Kidney (tissue), 22 donors: ENCODE measurements at places on chromosomes 3 and 15. TPM values are rescaled to one million over a fixed set of nuclear protein-coding genes. Genes with fewer than 3 reads are reported as not detected.

Gene LIPH
- 3.2 TPM for polyA plus RNA-seq

Gene EDEM1
- polyA plus RNA-seq, result 5.5 TPM

Gene SLC6A11
- not detected for polyA plus RNA-seq

Gene CYP19A1
- not detected for polyA plus RNA-seq

Gene SAXO2
- 5.1 TPM for polyA plus RNA-seq

Gene SCAANT1
- polyA plus RNA-seq, result not detected

Gene SLC12A1
- polyA plus RNA-seq, result 370 TPM

Gene PRKAR2A
- 10.4 TPM for polyA plus RNA-seq

Gene SLC15A2
- 9.0 TPM for polyA plus RNA-seq

GRCh38 chr15:60313906-60314305, 83.9 kb downstream of the ANXA2 start:
- no peak for DNase-seq

- no peak for DNase-seq
These were observed 3.9 kb downstream of the SLC6A1 start for GRCh38 chr3:10996345-10997013.

DNA sequence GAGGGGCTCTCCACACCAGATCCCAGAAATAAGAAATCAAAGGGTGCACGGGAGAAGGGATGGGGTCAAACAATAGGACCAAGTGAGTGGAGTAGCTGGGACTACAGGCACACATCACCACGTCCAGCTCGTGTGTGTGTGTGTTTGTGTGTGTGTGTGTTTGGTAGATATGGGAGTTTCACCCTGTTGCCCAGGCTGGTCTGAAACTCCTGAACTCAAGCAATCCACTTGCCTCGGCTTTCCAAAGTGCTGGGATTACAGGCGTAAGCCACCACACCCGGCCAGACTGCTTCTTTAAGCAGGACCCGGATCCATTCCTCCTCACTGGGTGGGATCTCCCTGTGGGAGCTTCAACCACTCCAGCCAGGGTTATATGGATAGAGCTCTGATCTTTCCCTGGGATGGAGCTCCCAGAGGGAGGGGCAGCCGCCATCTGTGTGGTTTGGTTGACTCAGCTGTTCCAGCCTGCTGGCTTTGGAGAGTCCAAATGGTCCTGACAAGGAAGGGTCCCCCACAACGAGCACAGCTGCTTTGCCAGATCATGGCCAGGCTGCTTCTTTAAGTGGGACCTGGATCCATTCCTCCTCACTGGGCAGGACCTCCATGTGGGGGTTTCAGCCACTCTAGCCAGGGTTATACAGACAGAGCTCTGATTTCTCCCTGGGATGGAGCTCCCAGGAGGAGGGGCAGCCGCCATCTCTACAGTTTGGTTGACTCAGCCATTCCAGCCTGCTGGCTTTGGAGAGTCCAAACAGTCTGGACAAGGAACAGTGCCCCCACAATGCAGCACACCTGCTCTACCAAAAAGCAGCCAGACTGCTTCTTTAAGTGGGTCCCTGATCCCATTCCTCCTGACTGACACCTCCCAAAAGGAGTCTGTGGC, 9.1 kb upstream of the AVEN start:
- DNase-seq, result no peak

- peak; percentile 89 for DNase-seq
These were observed 42.5 kb downstream of the TPRA1 start for GRCh38 chr3:127547761-127548605.

DNA sequence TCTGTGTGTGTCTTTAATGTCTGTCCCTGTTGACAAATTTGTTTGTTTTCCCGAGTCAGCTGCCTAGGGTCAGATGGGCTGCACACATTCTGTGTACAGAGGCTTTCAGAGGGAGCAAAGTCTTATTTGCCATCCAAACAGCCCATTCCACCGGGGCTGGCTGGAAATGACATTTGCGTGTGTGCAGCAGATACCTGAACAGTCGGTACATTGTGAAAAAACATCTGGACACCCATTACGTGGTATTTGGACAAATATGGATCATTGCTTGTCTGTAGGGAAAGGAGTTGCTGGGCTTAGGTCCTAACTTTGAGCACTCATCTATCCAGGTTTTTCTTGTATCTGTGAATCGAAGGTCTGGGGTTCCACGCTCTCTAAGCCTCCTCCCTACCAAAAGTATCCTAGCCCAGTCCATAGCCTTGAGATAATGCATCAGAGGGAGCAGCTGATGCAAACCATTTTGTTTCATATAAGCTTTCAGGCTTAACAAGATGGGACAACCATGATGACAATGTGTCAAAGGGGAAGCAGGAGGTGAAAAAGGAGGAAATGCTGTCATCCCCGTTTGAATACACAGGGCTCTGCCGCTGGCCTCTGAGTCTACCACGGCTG, 22.2 kb upstream of the CMTM8 start:
- no peak for DNase-seq

- DNase-seq, result no peak
These were observed 26.0 kb downstream of the POC1A start for GRCh38 chr3:52128118-52128683.

GRCh38 chr15:64532521-64533315, 72.3 kb downstream of the ZNF609 start:
- DNase-seq, result no peak

GRCh38 chr3:63674586-63674985, 22.1 kb downstream of the SNTN start:
- no peak for DNase-seq

DNA sequence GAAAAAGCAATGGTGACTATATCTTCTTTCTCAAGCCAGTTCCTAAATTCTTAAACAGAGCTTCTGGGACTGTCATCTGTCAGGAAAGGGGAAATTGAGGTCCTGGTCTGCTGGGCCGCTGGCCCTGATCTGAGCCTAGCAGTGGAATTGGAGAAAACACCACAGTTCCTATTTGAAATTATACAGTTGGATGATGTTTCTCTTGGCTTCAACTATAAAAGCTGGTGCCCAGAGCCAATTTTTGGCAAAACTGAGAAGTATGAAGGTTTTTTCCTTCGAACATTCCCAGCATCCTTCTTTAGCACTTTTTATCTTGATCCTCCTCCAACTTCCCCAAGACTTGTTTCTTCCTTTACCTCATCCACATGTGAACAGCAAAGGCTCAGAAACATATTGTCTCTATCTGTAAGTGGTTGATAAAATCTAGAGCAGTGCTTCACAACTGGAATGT, 83.9 kb downstream of the CD47 start:
- no peak for DNase-seq

DNA sequence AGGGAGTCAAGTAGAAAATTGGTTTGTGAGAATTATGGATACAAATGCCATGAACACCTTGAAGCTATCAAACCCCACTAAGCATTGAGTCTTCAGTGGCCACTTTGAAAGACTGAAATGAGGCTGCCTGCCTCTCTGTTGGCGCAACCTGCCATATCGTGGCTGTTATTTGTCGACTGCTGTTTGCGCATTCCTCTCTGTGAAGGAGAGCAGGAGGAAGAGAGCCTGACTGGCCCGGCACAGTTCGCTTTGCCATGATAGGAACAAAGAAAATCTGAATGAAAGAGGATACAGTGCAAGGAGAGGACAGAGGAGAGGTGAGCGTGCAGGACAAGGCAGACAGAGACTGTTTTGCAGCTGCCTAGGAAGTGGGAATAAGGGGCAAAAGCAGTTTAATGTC, 289.4 kb downstream of the RYR3 start:
- no peak for DNase-seq

DNA sequence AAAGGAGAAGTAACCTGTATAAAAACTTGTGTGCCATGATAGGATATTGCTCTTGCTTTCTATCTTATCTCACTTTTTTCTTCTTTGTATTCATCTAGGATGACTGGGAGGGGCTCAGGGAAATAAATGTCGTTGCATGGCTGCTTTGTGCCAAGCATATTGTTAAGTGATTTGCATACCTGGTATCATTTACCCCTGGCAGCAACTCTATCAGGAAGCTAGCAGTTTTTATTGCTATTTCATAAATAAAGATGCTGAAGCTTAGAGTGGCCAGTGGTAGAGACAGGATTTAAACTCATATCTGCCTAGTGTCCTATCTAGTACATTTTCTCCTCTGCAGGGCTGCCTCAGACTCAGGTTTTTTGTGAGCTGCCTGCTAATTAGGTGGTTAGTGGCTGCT, 253.3 kb downstream of the PTPRG start:
- no peak for DNase-seq

DNA sequence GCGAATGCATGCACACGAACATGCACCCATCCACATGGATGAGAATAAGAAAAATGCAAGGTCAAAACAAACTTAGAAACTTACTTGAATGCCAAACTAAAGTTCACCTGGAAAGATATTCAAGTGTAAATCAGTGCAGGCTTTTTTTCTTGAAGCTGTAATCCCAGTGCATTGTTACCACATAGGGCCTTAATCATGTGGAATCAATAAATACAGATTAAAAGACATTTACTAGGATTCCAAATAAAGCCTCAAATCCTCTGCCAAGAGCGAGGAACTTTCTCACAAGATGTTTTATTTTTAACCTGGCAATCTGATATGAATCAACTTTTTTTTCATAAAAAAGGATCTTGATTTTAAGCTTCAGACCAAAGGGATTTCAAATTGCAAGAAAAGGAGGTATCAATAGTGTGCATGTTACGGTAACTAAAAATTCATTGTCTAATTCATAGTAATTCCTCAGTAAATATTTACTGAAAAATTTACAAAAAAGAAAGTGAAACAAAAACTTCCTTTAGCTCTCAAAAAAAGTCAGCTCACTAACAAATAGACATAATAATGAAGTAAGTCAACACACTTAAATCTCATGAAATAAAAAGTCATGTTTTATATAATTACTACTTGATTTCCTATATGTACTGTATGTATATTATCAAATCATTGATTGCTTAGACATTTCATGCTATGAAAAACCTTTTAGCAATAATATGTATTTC, 978.6 kb downstream of the PLOD2 start:
- DNase-seq, result no peak

- no peak for DNase-seq
These were observed 137.6 kb downstream of the SPATA16 start for GRCh38 chr3:173003471-173003870.

DNA sequence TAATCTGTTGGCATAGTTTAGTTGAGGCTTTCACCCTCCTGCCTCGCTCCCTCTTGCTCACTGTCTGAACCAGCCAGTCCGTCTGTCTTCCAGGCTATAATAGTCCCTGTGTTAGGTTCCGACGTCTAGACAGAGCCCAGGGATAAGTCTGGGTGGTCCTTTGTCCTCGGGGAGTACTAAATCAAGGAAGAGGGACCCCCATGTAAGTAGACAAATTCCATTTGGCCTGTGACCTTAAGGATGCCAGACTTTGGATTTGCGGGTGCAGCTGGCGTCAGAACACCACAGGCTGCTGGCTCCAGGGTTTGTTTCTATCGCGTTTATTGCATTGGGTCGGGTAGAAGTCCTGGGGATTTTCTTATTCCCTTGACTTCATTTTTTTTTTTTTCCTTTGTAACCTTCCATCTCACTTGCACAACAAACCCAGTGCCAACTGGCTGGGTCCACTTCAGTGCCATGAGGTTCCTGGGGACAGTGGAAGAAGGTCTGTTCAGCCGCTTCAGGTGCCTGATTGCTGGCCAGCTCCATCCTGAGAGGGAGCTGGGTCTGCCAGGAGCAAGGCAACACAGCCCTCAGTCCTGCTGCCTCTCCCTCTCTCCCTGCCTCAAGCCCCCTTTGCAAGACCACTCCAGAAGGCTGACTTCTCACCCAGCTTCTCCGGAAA, 95.4 kb upstream of the KLHL25 start:
- DNase-seq, result no peak

- no peak for DNase-seq
These were observed 17.4 kb upstream of the CACNA2D2 start for GRCh38 chr3:50520849-50521248.

- peak; percentile 52 for DNase-seq
These were observed 39.4 kb upstream of the IDH2 start for GRCh38 chr15:90141646-90142045.

DNA sequence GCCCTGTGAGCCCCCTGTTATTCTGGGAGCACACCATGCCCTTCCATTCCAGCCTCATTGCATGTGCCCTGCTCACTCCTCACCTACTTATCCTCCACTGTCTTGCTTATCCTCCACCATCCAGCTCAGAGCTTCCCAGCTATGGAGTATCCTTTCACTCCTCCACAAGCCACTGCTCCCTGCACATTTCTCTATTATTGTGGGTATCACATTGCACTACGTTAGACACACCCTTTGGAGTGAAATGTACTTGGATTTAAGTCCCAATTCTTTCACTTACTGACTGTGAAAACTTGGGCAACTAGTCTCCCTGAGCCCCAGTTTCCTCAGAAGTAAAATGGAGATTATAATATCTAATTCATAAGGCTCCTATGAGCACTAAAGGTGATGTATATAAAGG, 4.3 kb downstream of the MASP1 start:
- no peak for DNase-seq

DNA sequence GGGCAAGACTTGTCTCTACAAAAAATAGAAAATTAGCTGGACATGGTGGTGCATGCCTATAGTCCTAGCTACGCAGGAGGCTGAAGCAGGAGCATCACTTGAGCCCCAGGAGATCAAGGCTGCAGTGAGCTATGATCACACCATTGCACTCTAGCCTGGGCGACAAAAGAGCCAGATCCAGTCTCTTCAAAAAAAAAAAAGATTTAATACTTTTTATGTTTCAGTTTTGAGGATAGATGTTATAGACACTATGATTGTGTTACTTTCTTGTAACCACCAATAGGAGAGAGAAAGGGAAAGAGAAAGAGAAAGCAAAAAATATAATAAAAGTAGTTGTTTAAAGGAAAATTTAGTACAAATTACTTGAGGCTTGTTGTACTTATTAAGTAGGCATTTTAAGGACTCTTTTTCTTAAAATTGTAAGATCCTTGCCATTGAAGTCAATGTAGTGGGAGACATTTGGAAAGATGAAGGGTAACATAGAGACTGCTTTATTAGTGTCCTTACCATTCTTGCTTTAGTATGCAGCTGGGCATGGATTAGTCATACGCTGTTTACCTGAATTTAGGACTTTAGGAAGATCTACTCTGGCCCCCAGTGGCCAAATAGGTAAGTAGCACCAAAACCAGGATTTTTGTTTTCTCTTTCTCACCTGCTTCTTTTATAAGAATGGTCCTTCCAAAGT, 35.1 kb upstream of the ZDHHC23 start:
- peak; percentile 67 for DNase-seq

- no peak for DNase-seq
These were observed 13.9 kb upstream of the GPR171 start for GRCh38 chr3:151216641-151217607.

- no peak for DNase-seq
These were observed 85.7 kb upstream of the PRR20G start for GRCh38 chr3:127373441-127374085.
